ENCODE measurements at places on chromosomes 3 and 15.

- DNase-seq = no peak
Measured at GRCh38 chr3:24359645-24360462, 134.8 kb downstream of the THRB start.

DNA sequence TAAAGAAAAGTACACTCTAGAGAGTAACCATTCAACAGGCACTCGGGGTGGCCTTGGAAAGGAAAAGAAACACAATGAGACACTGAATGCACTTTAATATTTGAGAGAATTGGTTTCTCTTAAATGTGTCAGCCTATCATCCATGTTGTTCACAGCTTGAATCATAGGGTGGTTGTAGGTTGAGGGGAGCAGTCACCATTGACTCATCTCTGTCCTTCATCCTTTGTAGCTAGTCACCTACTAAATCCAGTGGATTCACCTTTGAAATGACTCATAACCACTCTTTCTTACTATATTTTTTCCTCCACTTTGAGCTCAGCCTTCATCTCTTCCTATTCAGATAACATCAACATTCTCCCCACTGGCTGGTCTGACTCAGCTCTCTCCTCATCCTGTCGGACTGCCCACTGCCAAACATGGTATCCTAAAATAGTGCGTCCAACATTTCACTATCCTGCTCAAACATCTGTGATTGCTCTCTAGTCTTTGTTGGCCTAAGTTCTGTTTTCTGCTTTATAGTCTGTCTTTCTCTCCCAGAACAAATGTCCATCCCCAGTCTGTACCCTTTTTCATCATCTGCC, 182.7 kb upstream of the GADL1 start:
- peak; percentile 2 for DNase-seq

- no peak for DNase-seq
Measured at GRCh38 chr3:149180057-149180573, 41.5 kb downstream of the CP start.

DNA sequence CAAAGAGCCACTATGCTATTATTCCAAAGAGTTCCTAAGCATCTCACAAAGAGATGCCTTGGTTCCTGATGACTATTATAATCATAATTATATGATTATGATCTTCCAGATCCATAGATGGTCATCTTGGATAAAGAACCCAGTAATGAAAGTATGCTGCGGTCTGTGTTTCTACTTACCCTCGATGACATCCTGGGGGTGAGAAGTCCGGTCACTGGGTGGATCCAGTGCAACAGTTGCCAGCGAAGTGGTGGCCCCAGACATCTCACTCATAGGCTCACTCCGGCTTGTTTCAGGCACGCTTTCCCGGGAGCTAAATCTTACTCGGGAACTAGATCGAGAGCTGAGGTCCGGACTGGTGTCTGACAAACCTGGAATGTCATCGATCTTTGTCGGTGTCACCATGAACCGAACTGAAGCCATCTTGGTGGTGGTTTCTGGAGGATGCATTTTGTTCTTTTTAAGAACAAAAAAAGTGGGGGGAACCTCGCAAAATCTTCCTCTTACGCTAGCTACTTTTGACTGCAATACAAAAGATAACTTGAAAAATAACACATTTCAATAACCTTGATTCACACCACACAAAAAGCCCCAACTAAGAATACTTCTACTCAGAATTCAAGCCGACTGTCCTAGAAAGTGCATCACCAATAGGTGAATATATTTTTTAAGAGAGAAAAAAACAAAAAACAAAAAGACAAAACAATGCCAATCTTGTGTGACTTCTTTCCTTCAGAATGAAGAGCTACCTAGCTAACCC, 1.2 kb downstream of the SLC12A6 start:
- no peak for DNase-seq

GRCh38 chr3:151120409-151120808, 34.9 kb downstream of the MED12L start:
- DNase-seq = no peak

DNA sequence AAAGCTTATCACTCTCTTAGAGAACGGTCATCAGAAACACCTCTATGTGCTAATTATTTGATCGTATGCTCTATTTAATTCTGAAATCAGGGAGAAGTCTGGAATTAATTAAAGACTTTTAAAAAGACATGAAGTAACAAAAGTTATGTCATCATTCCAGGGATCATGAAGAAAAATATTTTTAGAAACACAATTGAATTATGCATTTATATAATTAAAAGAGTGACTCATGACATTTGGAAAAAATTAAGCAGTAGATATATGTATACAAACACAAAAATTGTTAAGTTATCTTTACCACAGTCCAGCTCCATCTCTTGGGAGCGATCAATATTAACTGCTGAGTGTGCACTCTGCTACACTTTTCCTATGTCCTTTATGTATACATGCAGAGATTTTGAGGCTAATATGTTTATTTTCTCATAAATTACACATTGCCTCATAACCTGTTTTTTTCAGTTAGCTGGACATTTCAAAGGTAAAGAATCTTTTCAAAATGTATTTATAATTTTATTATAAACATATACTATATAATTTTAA, 717.7 kb downstream of the GBE1 start:
- no peak for DNase-seq

- DNase-seq = no peak
Measured at GRCh38 chr15:78212546-78213424, 21.6 kb downstream of the ACSBG1 start.

GRCh38 chr3:46537779-46538178, 28.3 kb downstream of the LRRC2 start:
- DNase-seq = no peak

GRCh38 chr3:87766721-87767120, 292.1 kb downstream of the CGGBP1 start:
- no peak for DNase-seq

DNA sequence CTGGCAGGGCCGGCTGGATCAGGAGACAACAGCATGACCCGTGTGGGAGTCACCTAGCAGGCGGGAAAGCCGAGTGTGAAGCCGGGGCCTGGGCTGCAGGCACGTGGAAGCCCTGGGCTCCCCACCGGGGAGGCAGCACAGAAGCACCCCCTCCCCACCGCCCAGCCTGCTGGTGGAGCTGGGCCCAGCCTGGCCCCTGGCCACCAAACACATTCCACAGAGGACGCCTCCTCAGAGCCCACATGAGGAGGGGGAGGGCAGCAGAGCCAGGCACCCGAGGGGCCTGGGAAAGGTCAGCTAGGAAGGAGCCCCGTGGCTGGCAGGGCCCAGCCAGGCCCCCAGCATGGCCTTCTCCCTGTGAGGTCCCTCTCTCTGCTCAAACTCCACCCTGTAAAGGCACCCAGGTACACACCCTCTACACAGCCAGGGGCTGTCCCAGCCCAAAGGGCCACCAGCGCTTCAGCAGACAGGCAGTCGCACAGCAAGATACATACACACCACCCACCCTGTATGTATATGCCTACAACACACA, 4.5 kb downstream of the PLXNB1 start:
- DNase-seq = no peak

DNA sequence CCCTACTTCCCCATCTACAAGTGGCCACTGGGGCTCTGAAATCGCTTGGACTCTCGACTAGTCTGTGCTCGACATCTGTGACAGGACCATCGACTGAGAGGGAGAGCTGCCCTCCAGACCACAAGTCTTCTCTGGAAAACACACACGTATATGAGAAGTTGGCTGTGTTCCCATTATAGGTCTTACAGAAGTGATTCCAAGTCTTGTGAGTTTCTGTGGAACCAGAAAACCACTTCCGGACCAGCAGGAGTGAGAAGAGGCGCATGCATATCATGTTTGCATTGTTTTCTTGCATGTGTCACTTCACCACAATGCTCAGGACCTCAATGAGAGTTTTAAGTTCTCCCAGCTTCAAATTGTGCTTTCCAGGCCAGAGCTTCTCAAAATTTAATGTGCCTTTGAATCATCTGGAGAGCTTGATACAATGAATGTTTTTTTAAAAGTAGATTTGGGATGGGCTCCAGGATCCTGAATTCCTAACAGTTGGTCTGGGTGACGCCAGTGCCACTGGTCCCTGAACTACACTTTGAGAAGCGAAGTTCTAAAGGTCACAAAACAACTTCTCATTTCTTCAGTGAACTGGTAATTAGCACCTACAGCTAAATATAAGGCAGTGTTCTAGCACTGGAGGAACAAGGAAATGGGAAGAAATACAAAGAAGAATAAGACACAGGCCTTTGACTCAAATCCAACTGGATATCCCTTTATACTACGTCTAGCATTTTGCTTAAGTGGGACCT, 15.7 kb downstream of the LIPC start:
- no peak for DNase-seq

DNA sequence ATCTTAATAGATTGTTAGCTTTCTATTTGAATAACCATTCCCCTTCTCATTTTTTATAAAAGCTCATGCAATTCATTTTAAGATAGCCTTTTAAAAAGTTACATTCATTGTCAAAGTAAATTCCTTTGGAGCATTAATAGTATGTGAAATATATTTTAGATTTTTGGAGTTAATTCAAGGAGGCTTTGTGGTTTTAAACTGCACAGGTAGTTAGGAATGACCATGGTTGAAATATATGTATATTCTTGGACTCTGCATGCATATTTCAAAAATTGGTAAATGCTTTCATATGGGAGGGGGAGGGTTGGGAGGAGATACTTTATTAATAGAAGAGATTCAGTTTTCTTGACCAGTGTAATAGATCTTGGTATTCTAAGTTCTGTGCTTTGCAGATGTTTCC, 244.4 kb upstream of the C2CD4B start:
- no peak for DNase-seq

DNA sequence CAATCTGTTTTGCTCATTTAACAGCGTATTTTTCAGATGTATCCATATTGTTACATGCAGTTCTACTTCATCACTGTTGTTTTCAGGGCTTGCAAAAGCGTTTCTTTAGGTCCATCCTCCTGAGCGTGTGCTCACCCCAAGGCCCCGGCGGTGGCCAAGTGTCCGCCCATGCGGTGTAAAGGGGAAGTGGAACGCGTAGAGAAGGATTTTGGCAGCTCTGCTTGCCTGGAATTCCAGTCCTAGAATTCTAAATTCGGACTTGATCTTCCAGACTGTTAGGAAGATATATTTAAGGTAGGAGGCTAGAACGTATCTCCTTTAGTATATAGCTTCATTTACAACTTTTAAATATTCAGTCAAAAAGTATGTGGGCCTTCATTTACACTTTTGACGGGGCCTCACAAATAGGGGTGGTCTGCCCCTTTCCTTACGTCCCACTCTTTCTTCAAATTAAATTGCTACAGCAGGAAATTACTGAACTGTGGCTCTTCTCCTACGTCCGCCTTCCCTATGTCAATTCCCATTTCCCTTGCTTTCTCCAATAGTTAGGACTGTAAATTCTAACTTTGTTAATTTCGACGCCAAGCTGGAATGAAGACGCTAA, 609 bp upstream of the TBC1D23 start:
- DNase-seq = no peak

DNA sequence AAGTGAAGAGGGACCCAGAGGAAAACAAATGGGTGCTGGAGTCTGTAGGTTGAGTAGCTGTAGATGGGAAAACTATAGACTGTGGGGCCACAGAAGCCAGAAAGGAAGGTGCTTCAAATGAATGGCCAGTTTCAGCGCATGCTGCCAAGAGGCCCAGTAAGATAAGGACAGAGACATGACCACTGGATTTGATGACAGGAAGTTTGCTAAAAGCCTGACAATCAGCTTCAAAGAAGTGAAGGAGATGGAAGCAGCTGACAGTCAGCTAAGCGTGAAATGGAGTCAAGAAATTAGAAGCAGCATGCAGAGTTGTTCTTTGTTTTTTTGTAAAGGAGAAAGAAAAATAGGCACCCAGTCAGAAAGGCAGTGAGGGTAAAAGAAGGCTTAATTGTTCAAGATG, 24.9 kb downstream of the TXNRD3 start:
- DNase-seq = no peak

- no peak for DNase-seq
Measured at GRCh38 chr15:43360821-43361220, 10.0 kb downstream of the ZSCAN29 start.

GRCh38 chr3:39907981-39908380, 98.6 kb downstream of the MYRIP start:
- no peak for DNase-seq

GRCh38 chr15:37616215-37616614, 318.2 kb upstream of the TMCO5A start:
- DNase-seq = no peak

DNA sequence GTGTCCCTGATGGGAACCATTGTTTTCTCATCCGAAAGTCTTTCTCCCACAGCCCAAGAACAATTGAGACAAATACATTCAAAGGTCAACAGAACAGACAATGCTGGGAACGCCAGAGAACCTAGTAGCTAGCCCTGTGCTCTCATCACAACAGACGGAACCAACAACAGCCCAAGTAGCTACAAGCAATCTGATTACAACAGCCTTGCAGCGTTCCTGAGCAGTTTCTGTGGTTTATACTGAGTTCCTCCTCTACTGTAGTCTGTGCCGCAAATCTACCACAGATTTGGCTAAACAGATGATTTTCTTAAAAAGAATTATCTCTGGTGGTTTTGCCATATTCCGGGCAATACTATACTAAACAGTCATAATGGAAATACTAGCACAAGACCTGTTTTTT, 435.6 kb downstream of the MECOM start:
- DNase-seq = no peak

GRCh38 chr3:143301031-143301901, 181.7 kb downstream of the CHST2 start:
- no peak for DNase-seq

GRCh38 chr3:177061369-177061768, 135.9 kb downstream of the TBL1XR1 start:
- DNase-seq = no peak

GRCh38 chr3:110816008-110816407, 255.6 kb upstream of the NECTIN3 start:
- DNase-seq = no peak

DNA sequence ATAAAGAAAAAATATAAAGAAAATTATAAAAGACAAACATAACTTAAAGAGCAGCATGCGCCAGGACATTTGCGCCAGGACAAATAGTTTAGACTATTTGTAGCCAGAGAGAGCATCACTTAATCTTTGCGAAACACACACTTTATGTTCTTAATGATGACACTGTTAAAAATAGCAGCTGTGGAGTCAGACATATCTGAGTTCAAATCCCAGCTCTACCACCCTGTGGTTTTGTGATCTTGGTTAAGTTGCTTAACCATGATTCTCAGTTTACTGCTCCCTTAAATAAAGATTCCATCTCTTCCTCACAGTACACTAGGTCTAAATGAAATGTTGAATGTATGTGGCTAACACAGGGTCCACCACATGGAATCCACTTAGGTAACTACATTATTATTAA, 31.4 kb downstream of the KCNMB2 start:
- DNase-seq = no peak

Data from activated CD8-positive, alpha-beta memory T cell treated with anti-CD3 and anti-CD28 coated beads for 4 hours (primary cell).